ENCODE measurements at places on chromosomes 5 and 9.

- ATAC-seq, result no peak
These were observed 38.4 kb downstream of the SLC12A7 start for GRCh38 chr5:1073239-1074102.

DNA sequence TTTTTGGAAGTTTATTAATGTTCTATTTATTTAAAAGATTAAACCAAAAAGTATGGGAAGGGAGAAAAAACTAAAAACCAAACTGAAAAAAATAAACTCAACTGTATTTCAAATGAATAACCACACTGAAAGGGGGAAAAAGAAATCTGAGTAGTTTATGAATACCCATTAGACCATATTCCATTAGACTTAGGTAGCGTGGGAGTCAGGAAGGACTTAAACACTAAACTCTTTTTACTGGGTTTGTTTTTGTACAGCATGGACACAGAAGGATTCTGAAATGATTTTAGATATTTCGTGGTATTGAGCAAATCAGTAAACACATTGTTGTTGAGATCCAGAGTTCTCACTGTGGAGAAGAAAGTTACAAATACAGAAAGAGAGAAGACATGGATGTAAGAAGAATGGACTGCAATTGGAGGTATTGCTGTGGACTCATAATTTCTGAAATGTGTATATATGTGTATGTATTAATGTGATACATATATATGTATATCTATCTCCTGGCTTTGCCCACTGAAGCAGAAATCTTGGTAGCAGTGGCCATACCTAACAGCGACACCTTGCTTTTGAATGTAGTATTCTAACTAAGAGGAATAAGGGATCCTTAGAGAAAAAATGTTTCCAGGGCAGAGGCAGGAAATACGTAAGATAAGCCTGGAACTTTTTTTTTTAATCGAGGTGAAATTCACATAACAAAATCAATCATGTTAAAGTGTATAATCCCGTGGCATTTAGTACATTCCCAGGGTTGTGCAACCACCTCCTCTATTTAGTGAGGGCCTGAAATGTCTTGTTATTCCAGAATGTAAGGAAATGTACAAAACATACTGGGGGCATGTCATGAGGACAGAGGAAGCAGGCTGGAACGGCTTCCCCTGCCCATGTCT is 228.8 kb downstream of the SMARCA2 start:
- ATAC-seq, result no peak

DNA sequence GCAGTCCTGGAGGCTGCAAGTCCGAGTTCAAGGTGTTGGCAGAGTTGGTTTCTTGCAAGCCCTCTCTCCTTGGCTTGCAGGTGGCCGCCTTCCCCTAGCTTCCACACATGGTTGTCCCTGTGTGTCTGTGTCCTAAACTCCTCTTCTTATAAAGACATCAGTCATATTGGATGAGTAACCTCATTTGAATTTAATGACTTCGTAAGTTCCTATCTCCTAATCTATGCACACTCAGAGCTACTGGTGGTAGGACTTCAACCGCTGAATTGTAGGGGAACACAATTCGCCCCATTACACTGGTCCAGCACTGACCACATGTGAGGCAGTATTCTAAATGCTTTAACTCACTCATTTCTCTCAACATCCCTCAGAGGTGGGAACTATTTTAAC is 25.9 kb upstream of the ADAMTS2 start:
- ATAC-seq, result no peak

DNA sequence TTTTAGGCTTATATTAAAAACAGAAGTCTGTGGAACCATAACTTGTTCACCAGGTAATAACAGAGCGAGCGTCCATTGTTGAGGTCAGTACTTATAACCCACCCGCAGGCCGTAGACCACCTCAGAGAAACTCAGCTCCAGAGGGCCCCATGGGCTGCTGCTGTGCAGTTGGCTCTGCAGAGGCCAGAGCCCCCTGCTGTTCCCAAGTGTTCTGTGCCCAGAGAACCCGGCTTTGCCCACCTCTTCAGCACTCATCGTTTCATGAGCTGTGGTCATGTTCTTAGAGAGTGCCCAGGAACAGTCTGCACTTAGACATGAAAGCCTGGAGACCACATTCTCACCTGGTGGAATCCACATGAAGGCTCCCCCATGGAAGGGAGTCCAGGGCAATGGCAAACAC is 50.4 kb upstream of the SLC2A8 start:
- ATAC-seq, result no peak

DNA sequence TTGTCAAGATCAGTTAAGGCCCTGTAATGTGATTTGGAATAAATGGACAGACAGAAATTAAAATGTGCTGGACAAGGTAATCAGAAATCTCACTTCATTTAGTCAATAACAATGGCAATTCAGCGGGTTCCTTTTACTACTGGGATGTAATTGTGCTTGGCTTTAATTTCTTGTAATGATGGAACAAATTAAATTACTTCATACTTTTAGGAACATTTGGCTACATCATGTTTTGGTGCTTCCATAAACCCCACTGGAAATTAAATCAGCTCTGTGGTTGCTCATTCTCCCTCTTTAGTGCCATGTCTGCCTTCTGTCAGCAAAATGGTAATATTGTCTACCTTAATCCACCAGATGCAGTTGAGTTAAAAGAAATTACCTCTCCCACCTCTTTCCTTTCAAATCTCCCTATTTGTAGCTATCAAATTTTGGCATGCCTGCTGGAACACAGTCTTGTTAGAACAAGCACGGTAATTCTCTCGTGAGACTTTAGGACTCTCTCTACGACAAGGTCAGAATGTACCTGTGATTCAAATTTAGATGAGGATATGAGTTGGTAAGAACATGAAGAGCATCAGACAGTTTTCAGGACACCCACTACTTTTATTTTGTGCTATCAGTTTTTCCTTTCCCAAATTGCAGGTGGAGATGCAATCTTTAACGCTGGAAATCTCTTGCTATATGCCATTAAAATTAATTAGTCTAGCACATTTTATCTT is 476.3 kb downstream of the RAB3C start:
- ATAC-seq, result peak; percentile 34

DNA sequence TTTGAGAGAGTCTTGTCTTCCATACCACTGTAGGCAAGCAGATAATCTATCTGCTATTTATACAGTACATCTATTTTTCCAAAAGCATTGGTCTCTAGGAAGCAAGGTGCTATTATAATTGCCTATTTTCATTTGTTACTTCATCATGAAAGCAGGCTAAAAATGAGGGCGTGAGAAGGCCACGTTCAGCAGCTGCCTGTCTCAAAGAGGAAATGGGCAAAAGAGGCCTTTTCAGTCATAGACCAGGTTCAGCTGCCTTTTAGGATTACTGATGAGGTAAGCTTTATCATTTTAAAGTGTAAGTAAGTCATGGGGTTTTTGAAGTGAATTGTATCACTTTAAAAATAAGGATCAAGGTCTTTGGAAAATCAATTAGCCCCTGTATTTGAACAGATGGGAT is 1091.1 kb upstream of the DMAC1 start:
- no peak for ATAC-seq

DNA sequence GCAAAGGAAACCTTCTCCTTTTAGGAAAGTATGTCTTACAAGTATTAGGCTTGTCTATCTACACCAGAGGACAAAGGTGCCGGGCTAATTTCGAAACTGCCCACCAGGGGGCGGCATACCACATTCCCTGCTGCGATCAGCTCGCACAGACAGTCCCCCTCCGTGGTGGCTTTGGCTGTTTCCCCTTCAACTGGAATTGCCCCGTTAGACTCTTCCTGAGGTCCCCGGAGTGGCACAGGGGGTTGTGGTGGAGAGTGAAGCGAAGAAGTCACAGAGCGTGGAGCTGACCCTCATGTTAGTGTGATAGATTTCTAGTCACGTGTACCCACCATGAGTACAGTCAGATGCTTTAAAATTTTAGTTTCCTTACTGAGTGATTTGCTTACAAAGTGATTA is 17.5 kb downstream of the PTTG1 start:
- peak; percentile 81 for ATAC-seq

DNA sequence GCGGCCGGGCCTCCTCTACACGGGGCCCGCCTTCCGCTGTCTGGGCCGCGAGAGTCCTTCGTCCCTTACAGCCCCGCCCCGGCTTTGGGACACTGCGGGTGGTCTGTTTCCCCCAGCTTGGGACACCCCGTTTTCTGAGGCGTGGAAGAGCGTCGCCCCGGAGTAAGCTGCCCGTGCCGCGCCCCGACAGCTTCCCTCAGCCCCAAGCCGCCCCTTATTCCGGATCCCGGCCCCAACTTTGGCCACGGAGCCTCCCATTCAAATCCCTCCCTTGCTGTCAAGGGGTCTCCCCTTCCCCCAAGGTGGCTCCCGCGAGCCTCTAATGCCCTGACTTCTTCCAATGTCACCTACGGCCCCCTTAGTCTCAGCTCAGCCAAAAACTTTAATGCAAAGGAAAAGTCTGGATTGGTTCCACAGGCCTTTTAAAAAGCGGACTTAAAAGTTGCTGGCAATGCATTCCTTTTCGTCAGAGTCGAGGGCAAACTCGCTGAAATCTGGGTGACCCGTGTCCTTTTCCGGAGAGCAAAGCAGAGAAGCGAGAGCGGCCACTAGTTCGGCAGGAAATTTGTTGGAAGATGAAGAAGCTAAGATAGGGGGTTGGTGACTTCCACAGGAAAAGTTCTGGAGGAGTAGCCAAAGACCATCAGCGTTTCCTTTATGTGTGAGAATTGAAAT is 19.8 kb downstream of the EXOSC2 start:
- ATAC-seq, result no peak

GRCh38 chr9:84511651-84512050 is 157.9 kb upstream of the NTRK2 start:
- no peak for ATAC-seq

DNA sequence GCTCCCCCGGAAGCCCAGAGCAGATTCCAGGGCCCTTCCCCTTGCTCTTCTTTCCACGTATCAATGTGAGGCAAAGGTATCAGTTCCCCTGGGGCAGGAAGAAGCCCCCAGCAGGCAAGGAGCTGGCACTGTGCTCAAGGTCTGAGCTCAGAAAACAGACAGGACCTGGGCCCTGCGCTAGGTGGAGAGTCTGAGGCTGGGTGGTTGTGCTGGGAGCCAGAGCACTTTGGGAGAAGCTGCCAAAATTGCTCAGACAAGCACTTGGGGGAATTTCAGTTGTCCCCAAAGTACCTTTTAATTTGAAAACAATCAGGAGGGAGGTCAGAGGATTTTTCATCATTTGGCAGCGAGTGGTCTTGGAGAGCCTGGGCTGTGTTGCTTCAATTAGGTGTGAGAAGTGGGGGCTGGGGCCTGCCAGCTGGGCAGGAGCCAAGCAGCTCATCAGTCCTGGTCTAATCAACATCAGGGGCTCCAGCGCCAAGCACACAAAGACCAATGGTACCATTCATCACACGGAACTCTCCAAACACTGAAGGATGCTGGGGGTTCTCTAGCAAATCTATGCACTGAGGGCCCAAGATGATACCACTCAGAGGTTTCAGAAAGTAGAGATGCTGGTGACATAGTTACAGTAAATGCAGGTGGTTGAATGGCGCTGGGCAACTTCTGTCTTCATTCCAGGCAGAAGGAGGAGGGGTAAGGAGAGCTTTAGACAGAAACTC is 176.5 kb downstream of the SNX18 start:
- no peak for ATAC-seq

GRCh38 chr9:123756484-123757106 is 173.3 kb downstream of the DENND1A start:
- ATAC-seq, result no peak

- no peak for ATAC-seq
These were observed 419.3 kb upstream of the ADAMTS16 start for GRCh38 chr5:4720831-4721230.

- peak; percentile 50 for ATAC-seq
These were observed 71.5 kb downstream of the NR3C1 start for GRCh38 chr5:143331956-143332355.

DNA sequence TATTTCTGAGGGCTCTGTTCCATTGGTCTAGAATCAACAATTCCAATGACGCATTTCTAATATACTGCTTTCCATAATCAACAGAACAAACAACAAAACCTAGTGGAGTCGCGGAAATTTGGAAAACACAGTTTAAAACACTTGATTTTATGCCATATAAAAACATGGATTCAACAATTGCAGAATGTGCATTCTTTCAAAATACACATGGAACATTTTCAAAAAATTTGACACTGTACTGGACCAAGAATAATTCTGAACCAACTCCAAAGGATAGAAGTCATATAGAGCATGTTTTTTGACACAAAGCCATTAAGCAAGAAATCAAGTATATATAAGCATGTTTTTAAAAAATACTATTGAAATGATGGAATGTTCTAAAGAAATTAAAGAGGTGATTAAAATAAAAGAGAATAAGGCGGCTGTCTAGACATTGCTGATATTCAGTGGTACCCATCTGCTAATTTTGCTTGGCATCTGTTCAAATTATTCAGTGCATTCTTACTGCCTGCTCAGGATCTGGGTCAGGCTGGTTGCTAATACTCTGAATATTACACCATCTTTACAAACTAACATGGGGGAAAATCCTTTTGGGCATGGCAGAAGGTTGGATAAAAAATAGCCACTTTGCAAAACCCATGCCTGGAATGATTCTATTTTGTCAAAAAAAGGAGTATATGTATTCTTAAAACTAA is 221.3 kb downstream of the NPR3 start:
- ATAC-seq, result no peak

- ATAC-seq, result no peak
These were observed 142.0 kb downstream of the ZCCHC7 start for GRCh38 chr9:37262410-37262809.

DNA sequence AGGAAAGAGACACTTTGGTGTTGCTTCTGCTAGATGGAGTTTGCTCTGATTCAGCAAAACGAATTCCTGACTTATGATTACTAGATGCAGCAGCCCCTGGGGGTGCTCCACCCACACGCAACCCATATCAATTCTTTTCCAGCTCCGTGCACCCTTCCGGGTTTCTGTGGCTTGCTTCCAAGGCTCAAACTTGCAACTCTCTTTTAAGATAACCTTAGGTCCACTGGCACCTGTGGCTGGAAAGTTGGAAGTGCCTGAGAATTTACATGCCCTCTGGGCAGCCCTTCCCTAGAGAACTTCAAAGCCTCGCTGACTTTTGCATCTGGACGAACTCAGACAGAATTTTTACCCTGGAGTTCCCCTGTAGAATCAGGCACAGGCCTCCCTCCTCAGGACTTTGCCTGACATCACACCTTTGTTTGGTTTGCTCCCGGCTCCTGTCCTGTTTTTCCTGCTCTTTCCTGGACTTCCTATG is 224.9 kb downstream of the SNX18 start:
- ATAC-seq, result no peak

GRCh38 chr9:34374905-34375552 is 1.7 kb downstream of the MYORG start:
- no peak for ATAC-seq

Data from activated T-helper 17 cell treated with anti-CD3 and anti-CD28 coated beads, Interleukin-2, amount 50 U/mL, for 72 hours (primary cell).